OCI-LY7 (cell line): ENCODE measurements at places on chromosomes 12 and 14.

GRCh38 chr14:60183138-60183537, 17.9 kb upstream of the DHRS7 start:
- peak; percentile 39 for DNase-seq

GRCh38 chr14:60328583-60328982, 79.6 kb downstream of the PPM1A start:
- peak; percentile 63 for DNase-seq

- no peak for DNase-seq
These were observed 32.6 kb downstream of the PELI2 start for GRCh38 chr14:56150645-56151345.

- no peak for DNase-seq
These were observed 23.5 kb downstream of the GPHB5 start for GRCh38 chr14:63295231-63295685.

DNA sequence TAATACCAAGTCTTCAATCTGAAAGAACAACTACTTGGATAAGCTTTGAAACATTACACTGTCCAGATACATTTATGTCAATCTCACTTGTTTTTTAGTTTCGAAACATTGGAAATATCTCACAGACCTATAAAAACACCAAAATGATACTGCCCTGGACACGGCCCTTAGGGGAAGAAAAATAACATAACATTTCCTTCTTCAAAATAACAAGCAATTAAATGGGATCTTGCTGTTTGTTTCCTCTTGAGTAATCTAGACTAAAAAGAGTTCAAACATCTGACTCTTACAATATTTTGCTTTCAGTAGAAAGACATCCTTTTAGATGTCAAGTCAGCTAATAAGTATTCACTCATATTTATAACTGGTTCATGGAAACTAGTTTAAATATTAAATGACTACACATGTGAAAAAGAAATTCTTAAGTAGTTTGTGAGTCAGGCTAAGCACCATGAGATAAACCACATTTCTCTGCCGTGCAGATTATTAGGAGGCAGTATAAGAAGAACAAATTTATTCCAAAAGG, 87.5 kb downstream of the EPS8 start:
- no peak for DNase-seq

DNA sequence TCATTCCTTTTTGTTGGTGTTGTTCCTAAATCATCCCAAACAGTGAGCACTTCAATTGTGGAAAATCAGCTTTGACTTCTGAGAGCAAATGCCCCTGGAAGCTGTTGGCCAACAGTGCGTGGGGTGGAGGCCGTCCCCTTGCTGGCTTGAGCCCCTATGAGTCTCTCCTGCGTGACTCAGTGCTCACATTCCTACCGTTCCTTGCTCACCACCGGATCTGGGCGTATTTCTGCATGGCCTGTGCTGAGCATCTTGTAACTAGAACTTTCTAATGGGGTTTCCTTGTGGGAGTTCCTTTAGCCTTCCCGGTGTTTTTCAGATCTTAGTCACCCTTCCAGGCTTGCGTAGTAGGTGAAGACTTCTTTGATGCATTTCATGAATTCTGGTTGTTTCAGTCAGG, 14.7 kb downstream of the SERPINA1 start:
- DNase-seq: no peak

DNA sequence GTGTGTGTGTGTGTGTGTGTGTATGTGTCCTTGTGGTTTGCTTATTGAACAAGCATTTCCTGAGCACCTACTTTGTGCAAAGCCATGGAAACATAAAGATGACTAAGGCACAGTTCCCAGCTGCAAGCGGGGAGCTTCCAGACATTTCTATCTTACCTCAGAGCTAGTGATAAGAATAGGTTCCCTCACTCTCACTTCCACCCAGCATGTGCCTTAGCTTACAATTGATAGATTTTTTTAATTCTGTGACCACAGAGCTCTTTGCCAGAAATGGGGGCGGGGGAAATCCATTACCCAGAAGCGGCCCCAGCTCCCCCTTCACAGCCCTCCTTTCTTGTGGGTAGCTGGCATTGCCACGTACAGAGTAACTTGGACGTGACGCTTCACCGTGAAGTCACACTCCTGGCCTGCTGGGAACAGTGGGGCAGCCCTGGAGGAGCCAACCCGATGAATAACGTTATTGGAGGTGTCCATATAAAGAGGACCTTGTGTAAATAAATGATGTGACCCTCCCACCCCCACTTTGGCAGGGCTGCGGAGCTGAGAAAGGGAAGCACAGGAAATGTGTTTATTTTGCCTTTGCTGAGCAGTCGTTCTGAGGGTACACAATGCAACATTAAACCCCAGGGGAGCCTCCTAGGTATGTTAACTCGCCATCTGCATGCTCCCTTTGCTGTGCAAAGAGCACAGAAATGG, 238.9 kb downstream of the CHST11 start:
- DNase-seq: peak; percentile 27

DNA sequence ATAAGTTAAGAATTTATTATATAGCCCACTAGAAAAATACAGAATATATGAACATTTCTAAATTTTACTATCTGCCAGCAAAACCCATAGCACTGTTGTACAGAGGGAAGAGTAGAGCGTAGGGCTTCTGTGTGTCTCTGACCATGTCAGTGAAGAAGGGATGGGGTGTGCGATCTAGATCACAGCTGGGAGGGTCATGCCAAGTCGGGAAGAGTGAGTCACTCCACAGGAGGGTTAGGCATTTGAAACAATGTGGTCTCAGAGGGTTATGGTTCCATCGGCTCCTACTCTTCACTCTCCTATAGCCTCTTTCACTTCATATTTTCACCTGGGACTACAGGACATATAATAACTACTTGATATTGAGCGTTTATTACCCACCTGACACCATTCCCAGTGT, 185.1 kb upstream of the DDHD1 start:
- no peak for DNase-seq

DNA sequence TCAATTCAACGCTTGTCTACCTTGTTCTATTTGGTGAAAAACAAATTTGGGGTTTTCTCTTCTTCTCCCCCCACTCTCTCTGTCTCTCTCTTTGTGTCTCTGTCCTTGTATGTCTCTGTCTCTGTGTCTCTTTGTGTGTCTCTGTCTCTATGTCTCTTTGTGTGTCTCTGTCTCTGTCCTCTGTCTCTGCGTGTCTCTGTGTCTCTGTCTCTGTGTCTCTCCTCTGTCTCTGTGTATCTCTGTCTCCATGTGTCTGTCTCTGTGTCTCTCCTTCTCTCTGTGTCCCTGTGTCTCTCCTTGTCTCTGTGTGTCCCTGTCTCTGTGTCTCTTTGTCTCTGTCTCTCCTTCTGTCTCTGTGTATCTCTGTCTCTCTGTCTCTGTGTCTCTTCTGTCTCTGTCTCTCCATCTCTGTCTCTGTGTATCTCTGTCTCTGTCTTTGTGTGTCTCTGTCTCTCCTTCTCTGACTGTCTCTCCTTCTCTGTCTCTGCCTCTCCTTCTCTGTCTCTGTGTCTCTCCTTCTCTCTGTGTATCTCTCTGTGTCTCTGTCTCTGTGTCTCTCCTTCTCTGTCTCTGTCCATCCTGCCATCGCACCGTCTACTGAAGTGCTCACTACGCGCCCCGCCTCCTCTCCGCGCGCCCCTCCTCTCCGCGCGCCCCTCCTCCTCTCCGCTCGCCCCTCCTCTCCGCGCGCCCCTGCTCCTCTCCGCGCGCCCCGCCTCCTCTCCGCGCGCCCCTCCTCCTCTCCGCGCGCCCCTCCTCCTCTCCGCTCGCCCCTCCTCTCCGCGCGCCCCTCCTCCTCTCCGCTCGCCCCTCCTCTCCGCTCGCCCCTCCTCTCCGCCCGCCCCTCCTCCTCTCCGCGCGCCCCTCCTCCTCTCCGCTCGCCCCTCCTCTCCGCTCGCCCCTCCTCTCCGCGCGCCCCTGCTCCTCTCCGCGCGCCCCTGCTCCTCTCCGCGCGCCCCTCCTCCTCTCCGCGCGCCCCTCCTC, 12.8 kb downstream of the LRCOL1 start:
- peak; percentile 31 for DNase-seq

- no peak for DNase-seq
These were observed 593.8 kb downstream of the TRHDE start for GRCh38 chr12:72865921-72866320.

- no peak for DNase-seq
These were observed 38.0 kb upstream of the FBXO21 start for GRCh38 chr12:117228239-117228638.

DNA sequence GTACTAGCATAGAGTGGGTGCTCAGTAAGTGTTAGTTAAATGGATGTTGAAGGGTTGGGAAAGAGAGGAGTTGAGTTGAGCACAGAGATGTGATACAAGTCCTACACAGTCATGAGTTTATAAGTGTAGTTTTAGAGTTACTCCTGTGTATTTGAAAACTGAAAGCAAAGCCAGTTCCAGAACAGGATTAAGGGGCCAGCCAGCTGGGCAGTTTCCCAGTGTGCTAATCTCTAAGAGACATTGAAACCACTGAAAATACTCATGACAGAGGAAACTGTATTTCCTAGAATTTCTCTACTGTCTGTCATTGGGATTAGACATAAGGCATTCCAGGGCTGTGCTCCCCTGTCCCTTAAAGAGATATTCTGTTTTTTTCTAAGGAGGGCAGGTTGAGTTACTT, 101.0 kb downstream of the DERA start:
- no peak for DNase-seq

- no peak for DNase-seq
These were observed 57.2 kb upstream of the ATP2A2 start for GRCh38 chr12:110223777-110224378.

- no peak for DNase-seq
These were observed 29.8 kb downstream of the GPRC5D start for GRCh38 chr12:12922191-12922616.

- no peak for DNase-seq
These were observed 16.5 kb upstream of the FZD10 start for GRCh38 chr12:130145731-130146130.

DNA sequence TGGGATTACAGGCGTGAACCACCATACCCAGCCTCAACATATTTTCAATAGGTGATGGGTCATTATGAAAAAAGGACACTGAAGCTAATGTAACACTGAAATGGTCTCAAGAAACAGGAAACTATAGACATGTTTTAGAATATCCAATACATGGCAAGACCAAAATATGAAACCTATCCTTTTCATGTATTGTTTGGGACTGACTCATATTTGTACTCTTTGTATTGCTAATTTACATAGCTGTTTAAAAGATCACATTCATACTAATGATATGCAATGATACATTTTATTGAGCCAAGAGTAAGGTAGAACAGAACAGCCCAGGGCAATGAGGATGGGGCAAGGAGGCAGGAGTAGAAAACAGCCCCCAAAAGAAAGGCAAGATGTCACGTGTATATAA, 32.6 kb downstream of the RESF1 start:
- DNase-seq: no peak

GRCh38 chr14:56846970-56847930, 37.0 kb upstream of the OTX2 start:
- no peak for DNase-seq

GRCh38 chr14:80781972-80782367, 159.6 kb downstream of the CEP128 start:
- no peak for DNase-seq

GRCh38 chr12:5487948-5488625, 56.2 kb downstream of the NTF3 start:
- no peak for DNase-seq

DNA sequence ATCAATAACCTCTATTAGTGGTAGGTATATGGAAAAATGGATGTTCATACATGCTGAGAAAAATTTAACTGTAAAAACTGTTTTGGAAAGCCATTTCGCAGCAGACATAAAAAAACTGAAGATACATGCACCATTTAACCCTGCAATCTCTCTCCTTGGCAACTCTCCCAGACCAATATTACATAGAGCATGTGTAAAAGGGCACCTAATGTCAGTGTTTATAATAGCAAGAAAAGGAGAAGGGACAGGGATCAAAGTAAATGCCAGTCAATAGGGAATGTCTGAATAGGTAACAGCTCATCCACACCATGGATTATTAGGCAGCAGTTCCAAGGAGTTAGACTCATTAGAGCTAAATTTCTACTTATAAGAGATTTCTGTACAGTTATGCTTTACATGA, 77.2 kb downstream of the BTG1 start:
- DNase-seq: no peak

DNA sequence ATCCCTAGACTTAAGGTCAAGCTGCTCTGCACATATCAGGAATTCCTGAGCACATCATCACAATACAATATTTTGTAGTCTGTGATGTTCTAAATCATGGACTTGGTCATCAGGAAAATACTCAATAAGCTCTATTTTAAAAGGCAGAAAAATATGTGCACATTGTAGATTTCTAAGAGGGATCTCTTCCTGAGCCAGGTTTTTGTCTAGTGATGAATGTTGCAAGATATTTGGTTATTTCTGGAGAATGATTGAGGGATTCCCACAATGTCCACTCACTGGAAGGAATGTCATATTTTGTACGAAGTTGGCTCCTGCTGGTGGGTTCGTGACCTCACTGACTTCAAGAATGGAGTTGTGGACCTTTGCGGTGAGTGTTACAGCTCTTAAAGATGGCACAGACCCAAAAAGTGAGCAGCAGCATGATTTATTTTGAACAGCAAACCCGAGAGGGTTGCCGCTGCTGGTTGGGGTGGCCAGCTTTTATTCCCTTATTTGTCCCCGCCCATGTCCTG, 300.9 kb upstream of the DCN start:
- no peak for DNase-seq

GRCh38 chr12:12456637-12457036, 99.8 kb downstream of the BORCS5 start:
- no peak for DNase-seq

DNA sequence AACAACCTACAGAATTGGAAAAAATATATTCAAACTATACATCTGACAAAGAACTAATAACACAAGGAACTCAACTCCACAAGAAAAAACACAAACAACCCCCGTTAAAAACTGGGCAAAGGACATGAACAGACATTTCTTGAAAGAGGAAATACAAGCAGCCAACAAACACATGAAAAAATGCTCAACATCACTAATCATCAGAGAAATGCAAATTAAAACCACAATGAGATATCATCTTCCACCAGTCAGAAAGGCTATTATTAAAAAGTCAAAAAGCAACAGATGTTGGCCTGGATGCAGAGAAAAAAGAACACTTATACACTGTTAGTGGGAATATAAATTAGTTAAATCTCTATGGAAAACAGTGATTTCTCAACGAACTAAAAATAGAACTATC, 82.6 kb upstream of the CCDC91 start:
- no peak for DNase-seq

- DNase-seq: no peak
These were observed 105.1 kb downstream of the AEBP2 start for GRCh38 chr12:19544353-19544752.

GRCh38 chr14:28356819-28357218, 409.8 kb upstream of the FOXG1 start:
- DNase-seq: no peak

DNA sequence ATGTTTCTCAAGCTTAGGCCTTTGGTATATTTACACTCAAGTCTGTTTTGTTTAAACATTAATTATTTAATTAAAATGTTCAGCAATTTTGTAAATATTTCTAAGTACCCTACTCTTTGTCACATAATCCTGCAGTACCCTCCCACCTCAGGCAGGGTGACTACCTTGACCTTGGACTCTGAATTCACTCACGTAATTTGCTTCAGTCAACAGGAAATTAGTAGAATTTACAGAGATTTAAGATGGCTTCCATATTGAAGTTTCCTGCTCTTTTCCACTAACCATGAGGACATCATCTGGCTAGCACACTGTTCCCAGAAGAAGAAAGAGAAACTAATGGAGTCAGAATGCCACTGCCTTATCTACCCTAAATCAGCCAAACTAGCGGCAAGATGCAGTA, 967 bp upstream of the TAS2R19 start:
- no peak for DNase-seq
